Natural killer cell treated with Interleukin-12 subunit alpha and Interleukin-12 subunit beta and Interleukin-15 and Interleukin-18, amount 100 ng/mL, for 72 hours (primary cell): ENCODE measurements at places on chromosomes 4 and X.

- no peak for DNase-seq
These were observed 276.1 kb downstream of the BCOR start for GRCh38 chrX:39821709-39822095.

DNA sequence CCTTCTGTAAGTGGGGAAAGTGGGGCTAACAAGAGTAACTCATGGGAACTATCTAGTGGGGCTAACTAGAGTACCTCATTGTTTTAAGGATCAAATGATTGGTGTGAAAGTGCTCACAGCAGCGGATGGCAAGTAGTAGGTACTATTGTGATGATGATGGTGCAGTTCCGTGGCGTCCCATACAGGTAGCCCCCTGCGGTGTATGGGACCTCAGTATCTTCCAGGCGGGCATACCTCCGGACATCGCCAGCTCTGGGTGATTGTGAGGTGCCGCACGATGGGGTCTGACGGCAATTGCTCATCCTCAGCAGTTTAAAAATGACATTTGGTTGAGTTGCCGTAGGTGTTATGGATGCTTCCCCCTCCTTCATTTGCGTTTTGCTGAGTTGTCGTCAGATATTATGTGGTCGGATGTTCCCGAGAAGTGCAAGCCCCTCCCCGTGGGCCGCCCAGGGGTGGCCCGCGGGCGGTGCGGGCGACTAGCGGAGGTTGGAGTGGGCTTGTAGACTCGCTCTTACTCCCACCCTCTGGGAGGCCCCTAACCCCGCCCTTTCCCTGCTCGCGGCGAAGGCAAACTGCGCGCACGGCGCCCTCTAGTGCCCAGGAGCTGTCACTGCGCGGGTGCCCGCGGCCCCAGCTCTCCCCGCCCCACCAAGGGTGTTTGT, 18.3 kb upstream of the GPR101 start:
- peak; percentile 80 for DNase-seq

DNA sequence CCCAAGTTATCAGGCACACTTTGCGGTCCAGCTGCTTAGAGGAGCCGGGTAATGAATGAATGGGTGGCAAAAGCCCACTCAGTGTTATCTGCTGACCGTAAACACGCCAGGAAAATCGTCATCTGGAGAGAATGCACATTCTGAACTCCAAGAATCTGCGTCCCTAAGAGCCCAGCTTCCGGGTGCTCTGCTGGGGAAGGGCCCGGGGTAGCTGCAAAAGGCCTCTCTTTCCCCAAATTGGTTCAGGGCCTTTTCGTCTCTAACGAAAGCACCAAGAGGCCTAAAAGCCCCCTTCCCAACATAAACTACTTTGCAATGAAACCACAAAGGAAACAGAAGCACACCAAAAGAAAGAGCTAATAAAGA, 1.6 kb upstream of the SFRP2 start:
- DNase-seq, result no peak

DNA sequence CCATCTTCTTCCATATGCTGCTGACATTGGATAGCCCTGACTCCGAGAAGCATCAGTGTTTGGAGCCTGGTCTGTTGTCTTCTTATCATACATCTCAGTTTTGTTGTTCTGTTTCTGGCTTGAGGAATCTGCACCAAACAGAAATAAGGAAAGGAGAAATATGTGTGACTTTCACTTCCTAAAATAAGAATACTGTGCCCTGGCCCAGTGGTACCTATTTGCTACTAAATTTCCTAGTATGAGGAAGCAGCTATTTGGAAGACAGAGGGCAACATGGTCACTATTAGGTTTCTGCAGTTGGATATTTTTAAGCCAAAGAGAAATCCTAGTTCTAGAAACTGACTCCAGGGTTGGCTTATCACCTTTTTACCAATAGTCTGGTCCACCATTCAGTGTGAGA, 16.8 kb downstream of the CT47C1 start:
- no peak for DNase-seq

GRCh38 chr4:93370256-93370655, 458.3 kb upstream of the ATOH1 start:
- no peak for DNase-seq

DNA sequence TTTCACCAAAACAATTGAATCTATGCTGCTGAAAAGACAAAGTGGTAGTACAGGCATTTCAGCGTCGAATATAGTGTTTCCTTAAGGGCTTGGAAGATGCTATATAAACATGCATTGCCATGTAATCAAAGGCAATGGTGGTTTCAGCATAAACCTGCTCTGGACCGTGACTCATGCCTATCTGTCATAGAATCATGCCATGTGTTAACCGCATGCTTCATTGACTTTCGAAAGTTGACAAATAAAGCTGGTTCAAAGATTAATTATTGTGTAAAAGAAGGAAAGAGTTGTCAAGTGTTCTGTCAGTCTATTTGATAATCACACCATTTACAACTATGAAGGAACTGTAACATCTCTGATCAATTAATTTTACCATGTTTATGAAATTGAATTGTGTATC, 83.2 kb downstream of the FUNDC1 start:
- DNase-seq, result no peak
